Stimulated activated CD8-positive, alpha-beta memory T cell treated with anti-CD3 and anti-CD28 coated beads, Interleukin-15, amount 100 ng/mL, for 48 hours (primary cell): ENCODE measurements at places on chromosomes 11 and 22.

DNA sequence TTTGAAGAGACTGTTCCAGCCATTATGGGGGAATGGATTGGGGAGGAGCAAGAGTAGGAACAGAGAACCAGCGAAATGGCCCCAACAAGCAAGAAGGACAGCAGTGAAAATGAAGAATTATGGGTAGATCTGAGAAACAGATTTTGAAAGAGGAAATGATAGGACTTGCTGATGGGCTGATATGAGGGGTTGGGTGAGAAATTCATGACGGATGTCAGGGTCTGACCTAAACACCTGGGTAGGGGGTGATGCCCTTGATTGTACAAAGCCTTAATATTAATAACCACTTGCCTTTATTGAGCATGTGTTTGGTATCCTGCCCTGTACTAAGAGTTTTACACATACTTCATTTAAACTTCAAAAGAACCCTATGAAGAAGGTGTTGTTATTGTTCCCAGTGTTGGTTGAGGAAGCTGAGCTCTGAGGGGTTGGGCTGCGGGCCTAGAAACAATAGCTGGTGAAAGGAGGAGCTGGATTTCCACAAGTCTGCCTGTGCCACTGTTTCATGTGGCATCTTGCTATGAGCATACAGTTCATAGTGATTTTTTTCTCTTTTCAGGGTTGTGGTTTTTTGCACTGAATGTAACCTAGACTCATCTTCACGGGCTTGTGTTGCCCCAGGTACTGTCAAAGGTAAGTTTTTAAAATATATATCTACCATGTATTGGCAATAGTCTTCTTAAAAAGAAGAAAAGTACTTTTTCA, 61.1 kb upstream of the TNRC6B start:
- no peak for DNase-seq

- no peak for DNase-seq
Observed at GRCh38 chr22:26689513-26690301, 32.3 kb downstream of the MIAT start.

DNA sequence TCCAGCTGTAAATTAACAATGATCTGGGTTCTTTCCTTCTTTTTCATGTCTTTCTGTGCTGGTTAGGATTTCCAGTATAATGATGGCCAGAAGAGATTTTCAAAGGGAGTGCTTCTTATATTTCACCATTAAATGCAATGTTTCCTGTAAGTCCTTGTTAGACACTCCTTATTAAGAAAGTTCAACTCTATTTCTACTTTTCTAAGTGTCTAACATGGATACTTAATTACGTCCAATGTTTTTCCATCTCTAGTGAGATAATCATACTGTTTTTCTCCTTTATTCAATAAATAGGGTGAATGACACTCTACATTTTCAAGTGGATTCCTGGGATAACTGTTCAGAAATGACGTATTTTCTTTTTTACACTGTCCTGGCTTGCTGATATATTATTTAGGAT, 49.8 kb downstream of the CDON start:
- DNase-seq, result no peak

- no peak for DNase-seq
Observed at GRCh38 chr11:64762277-64762673, 2.5 kb upstream of the PYGM start.

DNA sequence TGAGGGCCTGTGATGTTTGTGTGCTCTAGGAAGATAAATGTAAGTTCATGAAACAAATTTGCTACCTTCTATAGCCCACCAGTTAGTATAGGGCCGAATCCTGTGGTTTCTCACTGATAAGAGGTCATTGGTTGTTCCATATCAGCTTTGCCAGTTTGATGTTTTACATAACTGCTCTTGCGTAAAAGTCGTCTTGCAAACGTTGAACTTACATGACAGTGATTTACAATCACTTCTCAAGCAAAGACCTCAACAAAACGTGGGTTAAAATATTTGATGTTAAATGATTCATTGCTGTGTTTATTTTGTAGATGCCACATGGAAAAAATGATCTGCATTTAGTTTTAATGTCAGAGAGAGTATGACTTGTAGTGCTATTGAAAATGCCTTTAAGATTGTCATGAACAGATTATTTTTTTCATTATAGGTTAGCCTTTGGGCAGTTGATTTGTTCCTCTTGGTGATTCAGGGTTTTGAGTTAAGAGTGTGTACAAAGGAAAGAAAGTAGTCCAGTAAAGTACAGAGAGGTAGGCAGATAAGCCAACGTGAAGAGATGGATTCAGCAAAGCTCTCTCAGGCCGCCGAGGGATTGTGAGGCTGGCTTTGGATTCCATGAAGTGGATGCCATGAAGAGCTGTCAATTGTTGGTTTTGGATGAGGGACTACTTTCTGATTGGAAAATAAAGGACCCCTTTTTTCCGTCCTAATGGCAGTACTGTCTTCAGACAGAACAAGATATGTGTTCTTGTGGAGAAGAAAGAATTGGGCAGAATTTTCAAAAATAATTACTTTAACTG, 2.6 kb downstream of the EWSR1 start:
- DNase-seq, result no peak

- DNase-seq, result no peak
Observed at GRCh38 chr22:46025973-46026898, 49.3 kb upstream of the WNT7B start.

DNA sequence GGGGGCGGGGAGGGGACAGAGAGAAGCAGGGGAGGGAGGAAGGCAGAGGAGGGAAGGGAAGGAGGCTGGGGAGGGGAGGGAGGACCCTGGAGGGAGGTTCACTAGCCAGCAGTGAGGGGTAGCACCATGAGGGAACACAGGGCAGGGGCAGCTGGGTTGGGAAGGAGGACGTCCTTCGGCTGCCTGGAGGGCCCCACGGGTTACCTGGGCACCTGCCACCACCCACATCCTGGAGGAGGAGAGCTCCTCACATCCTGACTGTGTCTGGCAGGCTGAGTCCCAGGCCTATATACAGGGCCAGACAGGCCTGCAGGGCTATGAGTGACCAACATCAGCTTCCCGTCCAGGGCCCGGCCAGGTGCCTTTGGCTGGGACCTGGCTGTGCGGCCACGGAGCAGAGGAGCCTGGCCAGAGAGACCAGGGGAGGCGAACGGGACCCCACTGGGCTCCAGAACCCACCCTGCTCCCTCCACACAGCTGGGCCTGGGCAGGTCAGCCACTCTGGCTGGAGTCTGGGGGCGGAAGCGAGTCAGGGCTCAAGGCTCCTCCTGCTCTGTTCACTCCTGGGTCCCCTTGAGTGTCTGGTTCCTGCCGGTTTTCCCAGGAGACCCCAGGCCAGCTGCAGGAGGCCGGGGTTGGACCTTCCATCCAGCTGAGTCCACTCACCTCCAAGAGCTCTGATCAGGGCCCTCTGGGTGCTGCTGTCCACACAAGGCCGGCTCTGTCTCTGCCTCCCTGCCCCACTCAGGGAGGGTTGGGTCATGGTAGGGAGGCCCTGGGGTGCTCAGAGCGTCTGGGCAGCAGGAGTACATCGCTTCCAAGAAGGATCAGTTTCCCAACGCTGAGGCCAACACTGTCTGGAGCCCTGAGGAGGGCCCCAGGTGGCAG, 677.7 kb downstream of the BRD1 start:
- DNase-seq, result no peak
